ENCODE measurements at places on chromosomes 6 and 20.

- no peak for DNase-seq
Observed at GRCh38 chr6:41712651-41713103, 22.7 kb downstream of the TFEB start.

- DNase-seq: peak; percentile 63
Observed at GRCh38 chr6:154782193-154782592, 49.0 kb downstream of the SCAF8 start.

GRCh38 chr6:124968401-124968800, 6.2 kb downstream of the RNF217 start:
- DNase-seq: no peak

DNA sequence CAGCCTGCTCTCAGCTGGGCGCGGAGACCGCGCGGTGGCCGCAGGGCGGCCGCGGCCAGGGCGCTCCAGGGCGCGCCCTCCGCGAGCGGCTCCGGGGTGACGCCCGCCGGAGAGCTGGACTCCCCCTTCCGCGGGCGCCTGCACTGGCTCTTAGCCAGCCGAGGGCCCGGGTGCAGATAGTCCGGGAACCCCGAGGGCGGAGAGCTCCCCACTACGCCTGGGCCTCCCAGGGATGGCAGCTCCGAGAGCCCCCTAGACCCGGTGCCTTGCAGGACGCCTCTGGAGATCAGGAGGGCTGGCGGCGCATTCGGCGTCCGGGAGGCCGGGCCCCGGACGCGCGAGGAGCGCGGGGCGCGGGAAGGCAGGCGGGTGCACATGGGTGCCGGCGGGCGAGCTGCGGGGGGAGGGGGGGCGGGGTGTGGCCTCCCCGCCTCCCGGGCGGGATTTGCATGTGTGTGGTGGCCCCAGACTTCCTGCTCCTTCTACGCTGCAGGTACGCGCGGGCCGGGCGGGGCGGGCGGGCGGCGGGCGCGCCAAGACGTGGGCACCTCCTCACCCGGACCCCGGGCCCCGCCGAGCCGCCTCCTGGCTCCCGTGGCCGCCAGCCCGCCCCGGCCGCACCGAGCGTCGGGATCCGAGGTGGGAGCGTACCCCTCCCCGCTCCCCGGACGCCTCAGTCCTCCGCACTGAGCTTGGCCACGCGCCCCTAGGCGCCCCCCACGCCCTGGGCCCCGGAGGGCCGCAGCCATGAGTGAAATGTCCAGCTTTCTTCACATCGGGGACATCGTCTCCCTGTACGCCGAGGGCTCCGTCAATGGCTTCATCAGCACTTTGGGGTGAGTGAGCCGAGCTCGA, at the start of gene ITPR3:
TSS of gene ITPR3 (plus strand) at position 467 of the 855 bp plus-strand sequence. CDS start at position 748, 281 bp downstream.
- DNase-seq: peak; percentile 25

DNA sequence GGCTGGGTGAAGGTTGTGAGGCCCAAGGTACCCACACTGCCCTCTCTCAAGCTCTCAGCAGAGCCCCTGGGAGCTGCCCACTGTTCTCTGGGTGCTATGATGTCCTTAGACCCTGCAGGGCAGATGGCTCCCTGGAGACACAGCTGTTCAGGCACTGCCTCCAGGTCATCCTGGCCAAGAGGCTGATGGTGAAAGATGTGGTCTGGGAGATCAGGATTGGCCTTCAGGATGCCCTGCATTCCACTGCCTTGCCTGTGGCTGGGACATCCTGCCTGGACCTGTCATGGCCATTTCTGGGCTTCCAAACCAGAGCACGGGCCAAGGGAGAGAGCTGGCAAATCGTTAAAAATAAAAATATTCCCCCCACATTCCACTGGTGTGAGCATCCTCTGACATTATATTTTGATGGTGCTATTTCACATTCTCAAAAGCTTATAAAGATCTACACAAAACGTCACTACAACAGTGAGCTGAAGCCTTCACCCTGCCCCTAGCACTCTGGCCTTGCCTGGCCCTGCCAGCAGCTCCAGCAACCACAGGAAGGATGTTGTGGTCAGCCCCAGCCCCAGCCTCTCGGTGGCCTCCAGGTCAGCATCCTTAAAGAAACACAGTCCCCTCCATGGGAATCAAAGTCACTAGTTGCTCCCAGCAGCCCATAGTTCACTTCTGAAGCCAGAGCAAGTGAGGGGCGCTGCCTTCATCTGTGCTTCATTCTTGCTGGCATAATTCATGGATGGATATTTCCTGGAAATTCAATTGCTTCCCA, 13.5 kb upstream of the KCNK16 start:
- no peak for DNase-seq

DNA sequence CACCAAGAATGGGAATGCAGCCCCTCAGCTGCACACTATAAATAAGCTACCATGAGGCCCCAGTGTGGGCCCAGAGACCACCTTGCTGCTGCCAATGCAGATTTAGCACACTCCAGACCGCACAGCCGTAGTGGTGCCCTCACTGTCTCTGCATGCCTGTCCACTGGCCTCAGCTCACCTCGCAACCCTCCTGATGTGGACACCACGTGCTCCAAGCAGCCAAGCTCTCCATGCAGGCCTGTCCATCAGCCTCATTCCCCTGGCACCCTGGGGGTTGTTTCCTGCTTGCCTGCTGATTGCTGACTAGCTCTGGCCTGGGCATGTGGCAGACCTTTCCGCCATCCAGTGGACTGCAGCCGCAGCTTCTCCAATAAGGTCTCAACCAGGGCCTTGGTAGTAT, 36.2 kb downstream of the ZBTB9 start:
- no peak for DNase-seq

DNA sequence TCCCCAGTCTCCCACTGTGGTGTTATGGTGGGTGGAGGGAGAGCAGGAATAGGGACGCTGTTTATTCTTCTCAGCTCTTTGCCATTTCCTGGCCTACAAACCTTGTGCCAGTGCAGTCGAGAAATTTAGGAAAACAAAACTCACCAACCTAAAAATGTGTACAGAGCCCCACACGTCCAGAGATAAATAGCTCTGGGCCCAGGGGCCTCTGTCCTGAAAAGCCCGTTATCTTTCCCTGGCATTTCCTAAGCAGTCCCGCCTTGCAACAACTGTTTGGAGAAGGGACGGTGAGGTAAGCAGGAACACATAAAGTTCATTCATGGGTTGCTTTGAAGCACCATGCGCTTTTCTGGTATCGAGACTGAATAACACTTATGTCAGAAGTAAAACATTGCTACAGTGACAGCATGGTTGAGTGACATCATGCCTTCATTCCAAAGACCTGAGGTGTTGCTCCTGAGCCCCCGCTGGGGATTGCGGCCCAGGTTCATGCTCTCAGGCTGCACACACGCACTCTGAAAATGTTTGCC, 80.1 kb upstream of the NXT1 start:
- DNase-seq: no peak

DNA sequence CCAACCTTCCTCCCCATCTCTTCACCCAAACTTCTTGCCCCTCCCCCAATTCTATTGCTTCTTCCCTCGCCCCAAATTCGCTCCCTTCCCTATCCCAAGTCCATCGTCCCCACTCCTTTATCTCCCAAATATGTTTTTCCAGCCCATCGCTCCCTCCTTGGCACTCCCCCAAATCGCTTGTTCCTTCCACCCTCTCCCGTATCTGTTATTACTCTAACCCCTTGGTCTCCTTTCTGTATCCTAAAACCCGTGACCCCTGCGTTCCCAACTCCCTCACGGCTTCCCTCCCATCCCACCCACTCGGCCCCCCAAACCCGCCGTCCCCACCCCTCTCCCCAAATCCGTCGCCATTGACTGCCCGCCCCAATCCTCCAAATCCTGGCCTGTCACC, 584 bp downstream of the MTCH1 start:
- peak; percentile 5 for DNase-seq

DNA sequence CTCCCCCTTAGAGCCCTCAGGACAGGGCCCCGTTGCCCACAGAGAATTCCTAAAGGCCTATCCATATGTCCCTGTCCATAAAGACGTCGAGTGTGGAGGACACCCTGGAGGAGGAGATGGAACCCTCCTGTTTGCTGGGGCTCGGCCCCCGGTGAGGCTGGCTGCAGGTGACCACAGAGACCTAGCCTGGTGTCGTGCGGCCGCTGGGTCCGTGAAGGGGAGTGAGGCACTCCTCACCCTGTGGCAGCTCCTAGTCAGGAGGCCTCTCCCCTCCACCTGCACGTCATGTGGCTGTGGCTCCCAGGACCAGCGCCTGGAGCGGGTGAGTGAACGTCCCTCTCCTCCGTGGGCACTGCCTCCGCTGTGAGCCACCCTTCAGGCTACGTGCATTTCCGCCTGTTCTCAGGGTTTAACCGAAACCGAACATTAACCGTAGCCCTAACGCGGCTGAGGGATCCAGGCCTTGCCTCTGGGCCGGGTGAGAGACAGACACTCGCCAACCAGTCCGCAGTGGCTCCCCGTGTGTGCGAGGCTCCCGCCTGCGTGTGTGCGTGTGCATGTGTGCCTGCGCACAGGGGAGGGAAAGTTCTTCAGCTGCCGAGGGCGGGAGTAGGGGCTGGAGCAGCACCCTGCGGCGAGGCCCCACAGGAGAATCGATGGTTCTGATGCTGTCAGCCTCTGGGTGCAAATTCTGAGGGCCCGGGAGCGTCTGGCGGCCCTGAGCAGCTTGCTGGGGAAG, 5.9 kb upstream of the TCEA2 start:
- DNase-seq: no peak

DNA sequence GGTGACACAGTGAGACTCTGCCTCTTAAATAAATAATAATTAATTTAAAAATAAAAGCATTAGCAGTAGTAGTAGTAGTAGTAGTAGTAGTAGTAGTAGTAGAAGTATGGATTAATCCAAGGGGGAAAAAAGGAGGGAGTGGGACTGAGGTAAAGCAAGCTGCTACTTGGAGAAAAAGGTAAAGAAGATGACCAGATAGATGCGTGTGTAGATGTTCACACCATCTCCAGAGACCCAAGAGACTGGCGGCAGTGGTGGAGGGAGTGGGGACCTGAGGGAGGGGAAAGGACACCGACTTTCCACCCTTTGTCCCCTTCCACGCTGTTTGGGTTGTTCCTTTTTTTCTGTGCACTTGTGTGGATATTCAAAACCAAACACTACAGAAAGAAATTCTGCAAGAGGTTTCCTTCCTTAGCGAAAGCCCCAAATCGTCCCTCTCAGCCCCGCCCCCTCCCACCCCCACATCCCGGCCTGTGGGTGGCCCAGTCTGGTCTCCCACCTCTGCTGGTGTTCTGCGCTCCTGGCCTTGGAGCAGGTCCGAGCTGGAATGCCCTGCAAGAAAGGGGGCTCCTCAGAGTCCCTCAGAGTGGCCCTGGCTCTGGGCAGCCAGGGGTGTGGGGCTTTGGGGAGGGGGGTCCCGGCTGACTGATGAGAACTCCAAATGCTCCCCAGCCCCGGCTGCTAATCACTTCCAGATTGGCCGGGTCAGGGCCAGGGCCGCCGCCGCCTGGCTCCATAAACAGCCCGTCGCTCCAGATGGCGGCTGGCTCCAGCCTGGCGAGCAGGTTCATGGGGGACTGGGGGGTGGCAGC, 60.2 kb downstream of the UBE2V1 start:
- peak; percentile 41 for DNase-seq

DNA sequence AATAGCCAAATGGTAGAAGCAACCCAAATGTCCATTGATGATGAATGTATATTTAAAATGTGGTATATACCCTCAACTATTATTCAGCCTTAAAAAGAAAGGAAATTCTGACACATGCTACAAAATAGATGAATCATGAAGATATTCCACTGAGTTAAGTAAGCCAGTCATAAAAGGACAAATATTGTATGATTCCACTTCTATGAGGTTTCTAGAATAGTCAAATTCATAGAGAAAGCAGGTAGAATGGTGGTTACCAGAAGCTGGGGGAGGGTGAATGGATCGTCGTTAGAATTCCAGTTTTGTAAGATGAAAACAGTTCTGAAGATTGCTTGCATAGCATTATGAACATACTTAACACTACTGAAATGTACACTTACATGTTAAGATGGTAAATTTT, 214.3 kb upstream of the MYLIP start:
- no peak for DNase-seq

DNA sequence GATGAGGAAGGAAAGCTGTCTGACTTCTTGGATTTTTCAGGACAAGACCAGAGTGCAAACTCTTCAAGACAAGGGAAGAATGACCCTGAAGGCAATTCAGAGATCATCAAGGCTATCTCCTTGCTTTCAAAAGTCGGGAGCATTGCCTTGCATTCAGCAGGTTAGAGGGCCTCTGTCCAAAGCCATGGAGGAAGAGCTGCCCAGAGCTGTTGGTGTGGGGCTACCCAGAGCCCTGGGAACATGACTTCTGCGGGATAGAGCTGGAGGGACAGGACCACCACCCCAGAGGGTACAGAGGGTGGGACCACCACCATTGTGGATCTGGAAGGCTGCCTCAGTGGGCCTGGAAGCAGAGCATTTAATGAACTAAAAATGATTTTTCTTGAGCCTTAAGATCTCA, 5.2 kb upstream of the SRXN1 start:
- no peak for DNase-seq

DNA sequence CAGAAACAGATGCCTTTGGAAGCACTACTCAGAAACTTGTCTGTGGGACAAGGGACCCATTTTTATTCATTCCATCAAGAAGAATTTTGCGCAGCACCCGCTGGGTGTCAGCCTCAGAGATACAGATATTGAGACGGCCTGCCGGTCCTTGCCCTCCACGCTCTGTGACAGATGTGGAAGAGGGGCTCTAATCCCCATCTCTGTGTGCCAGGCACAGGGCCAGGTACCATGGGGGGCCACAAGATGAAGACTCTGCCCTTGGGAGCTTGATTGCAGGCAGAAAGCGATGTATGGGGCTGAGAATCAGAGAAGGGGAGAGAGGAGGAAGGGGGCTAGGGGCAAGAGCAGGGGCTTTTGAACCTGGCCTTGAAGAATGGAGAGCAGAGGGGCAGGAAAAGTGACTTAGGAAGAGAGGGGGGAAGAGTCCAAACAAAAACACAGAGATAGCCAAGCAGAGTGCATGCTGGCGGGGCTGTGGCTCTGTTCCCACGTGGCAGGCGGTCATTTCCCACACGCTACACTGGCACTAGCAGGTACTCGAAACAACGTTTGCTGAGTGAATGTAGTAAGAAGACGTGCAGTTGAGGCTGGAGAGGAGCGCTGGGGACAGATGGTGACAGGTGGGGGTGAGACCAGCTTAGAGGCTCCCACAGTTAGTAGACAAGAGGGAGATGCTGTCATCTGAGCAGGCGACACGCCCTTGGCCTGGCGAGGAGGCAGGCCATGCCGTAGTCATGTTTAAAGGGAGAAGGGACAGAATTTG, 170.3 kb upstream of the SNX9 start:
- DNase-seq: no peak

DNA sequence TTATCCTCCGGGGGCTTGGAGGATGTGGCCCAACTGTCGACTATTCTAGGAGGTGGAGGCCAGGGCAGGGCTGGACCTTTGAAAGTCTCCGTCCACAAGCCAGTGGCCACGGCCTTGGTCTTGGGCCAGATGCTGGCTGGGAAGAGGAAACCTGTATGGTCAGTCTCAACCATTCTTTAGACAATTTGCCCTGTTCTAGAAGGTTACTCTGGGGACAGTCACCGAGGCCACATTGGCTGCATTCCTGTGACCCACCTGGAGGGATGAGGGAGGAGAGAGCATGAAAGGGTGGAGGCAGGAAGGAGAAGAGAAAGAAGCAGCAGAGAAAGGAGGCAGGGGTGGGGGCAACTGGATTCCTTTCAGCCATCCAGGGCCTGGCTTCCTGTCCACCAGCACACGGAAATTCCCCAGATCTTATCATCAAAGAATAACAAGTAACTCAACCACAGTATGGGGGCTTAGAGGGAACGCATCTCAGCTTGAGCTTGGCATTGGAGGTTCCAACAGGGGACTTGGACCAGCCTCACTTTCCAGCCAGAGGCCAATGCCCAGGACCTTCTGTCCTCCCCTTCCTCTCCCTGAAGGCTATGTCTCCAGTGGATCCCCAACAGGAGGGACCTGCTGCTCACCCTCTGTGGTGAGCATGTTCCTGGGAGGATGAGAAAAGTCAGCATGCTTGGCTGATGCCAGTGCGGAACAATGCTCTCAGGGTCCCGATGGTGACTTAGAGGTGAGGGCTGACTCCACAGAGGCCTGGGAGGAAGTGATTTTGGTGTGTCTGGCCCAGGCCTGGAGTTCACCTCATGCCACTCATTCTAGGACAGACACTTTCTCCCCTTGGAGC, 30.4 kb downstream of the TGM2 start:
- no peak for DNase-seq
